ENCODE measurements at places on chromosomes 6 and 20.

GRCh38 chr6:167937301-167937700, 60.2 kb upstream of the KIF25 start:
- no peak for DNase-seq

- DNase-seq, result no peak
These were observed 1.5 kb downstream of the ROMO1 start for GRCh38 chr20:35700625-35701148.

- DNase-seq, result no peak
These were observed 2.0 kb downstream of the QRSL1 start for GRCh38 chr6:106631346-106631745.

GRCh38 chr6:1485678-1486077, 96.3 kb downstream of the FOXF2 start:
- no peak for DNase-seq

DNA sequence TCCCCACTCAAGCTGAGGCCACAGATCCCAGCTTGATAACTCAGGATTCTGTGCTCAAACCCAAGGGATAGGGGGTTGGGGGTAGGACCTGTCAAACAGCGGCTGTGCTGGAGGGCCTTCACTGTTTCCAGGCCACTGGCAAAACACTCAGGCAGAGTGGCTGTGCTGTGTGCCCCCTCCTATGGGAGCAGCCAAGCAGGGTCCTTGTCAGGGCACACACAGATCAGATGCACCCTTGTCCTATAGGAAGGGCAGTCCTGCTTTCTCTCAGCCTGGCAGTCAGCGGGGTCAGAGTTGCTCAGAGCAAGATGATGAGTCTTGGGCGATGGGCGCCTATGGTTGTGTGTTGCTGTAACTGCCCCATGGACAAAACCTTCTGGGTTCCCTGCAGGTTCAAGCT, 554.8 kb downstream of the TBC1D32 start:
- no peak for DNase-seq

GRCh38 chr6:27553123-27553904, 80.4 kb upstream of the ZNF184 start:
- DNase-seq, result no peak

DNA sequence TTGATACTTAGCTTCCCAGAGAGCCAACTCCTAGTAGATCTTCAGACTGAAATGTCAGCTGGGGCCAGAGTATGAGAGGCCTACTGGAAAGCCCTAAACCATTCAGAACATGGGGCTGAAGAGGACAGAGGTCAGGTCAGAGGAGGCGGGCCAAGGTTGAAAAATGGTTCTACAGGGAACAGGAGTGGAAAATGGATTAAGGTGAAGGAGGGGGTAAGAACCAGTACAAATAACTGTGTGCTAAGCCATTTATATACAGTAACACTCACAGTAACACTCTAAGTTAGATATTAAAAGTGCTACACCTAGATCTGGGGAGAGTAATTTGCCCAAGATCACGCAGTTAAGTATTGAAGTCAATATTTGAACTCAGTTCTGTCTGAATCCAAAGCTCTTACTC, 313.2 kb upstream of the MAP3K7 start:
- no peak for DNase-seq

GRCh38 chr6:56709650-56710049, 67.0 kb upstream of the DST start:
- no peak for DNase-seq

DNA sequence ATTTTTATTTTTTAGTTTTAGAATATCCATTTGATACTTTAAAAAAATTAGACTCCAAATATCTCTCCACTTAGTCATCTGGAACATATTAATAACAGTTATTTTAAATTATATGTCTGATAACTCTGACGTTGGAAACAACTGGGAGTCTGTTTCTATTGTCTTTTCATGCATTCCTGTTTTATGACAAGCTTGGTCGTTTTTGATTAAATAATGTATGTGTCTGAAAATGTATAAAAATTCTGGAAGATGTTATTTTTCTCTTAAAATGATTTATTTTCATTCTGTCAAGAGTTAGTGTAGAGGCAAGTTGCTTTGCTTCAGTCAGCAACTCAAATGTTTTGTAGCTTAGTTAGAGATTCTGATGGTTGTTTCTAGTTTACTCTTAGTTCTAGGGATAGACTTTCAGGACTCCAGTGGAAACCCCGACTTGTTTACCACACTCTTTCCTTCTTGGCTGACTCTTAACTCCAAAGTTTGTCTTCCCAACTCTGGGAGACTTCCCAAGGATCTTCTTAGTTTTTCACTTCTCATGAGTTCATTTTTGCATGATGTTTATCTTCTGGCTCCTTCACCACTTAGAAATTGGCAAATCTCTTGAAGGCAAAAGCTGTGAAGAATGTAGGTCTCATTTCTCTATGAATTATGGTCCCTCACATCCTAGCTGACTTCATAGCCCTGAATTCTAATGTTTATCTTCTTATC, 190.9 kb downstream of the LAMA2 start:
- DNase-seq, result no peak

GRCh38 chr6:109962271-109962670, 15.8 kb upstream of the GPR6 start:
- DNase-seq, result no peak

DNA sequence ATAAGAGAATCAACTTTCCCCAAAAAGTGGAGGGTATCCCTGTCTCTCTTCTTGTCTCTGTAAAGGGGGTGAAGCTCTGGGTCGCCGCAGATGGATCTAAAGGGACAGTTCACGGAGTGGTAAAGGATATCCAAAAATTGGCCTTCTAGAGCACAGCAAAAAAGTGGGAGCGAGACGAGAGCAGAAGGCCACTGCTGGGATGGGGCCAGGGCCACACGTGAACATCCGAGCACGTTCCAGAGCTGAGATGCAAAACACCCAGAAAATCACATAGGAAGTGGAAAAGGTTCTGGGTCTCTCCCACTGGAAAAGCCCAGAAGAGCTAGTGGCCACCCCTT, 837 bp downstream of the TRAM2 start:
- no peak for DNase-seq

DNA sequence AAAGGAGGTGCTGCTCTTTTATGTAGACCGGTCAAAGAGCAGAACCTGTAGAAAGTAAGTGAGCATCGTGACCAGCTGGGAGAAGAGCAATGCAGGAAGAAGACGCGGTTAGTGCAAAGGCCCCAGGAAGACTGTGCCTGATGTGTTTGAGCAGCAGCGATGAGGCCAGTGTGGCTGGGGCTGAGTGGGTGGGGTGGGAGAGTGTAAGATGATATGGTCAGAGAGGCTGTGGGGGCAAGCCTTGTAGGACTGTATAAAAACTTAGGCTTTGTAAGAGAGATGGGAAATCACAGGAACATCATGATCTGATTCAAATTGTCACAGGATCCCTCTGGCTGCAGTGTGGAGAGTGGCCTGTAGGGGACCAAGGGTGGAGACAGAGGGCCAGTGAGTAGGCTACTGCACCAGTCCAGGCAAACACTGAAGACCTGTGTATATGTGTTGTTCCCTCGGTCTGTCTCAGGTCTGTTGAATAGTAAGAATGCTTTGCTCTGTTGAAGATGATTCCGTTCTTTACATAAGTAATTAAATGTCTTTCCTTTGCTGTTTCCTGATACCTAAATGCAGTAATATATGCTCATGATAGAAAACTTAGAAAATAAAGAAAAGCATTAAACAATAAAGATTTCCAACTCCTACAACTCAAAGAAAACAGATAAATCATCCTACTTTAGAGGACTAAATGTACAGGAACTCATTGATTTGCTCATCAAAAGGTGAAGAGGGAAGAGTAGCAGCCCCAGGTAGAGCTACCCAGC, 23.6 kb upstream of the WFDC2 start:
- no peak for DNase-seq

DNA sequence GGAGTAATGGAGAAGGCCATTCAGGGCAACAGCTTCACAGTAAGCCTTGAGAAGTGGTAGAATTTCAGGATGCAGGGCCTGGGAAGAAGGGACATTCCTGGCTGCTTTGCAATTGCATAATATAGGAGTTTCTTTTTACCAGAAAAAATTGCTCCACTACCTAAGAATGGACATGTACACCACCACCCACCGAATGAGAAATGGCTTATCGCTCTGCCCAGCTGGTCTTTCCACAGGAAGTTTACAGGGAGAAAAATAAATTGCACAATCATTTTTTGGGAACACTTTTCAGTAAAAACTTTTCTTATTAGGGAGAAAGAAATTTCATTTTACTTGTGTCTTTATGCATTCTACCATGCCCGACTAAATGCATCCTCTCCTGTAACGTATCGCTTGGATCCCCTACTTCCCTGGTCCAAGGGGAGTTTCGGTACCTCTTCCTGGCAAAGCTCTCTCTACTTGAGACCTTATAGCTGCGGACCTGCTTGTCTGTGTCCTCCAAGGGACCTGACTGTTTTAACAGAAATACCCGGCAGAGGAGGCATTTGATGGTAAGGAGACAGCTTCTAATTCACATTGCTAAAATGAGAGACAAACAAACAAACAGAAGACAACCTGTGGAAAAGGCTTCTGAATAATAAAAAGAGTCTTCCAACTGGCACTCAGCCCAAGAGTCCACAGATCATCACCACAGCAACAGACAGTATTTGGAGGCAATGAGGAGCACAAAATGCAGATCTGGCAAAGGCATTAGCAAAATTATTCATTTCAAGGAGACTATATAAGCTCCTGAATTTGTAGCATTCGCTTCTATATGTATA, 54.2 kb downstream of the MAP3K5 start:
- no peak for DNase-seq

GRCh38 chr6:33705955-33706725, 5.4 kb downstream of the UQCC2 start:
- no peak for DNase-seq

DNA sequence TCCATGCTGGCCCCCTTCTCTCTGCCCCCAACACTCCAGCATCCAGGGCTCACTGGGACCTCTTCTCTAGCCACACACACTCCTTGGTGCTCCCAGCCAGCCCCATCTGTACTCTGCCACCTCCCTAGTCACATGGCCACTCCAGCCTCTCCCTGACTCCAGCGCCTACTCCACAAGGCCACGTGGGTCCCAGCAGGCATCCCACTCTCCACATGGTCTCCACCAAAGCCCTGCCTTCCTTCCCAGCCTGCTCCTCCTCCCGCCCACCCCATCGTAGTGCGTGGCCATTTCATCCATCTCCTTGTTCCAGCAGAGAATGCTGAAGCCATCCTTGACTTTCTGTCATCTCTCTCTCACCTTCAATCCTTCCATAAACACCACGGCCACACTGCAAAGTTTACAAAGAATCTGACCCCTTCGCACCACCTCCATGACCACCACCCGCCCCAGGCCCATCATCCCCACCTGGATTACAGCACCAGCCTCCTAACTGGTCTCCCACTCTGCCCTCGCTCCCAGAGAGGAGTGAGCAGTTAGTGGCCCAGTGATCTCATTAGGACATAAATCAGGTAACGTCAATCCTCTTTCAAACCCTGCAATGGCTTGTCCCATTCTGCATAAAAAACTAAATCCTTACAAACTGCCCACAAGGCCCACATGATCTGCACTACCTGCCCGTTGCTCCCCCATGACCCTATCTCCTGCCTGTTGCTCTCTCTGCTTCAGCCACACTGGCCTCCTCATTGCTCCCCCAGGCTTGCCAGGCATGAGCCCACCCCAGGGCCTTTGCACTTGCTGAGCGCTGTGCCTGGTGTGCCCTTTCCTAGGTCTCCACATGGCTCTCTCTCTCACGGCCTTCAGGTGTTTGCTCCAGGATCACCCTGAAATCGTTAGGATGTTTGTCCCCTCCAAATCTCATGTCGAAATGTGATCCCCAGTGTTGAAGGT, 96.2 kb downstream of the GRM4 start:
- no peak for DNase-seq

- peak; percentile 14 for DNase-seq
These were observed 17.3 kb downstream of the TAF4 start for GRCh38 chr20:62048346-62048761.

- peak; percentile 19 for DNase-seq
These were observed 84.6 kb downstream of the DLL1 start for GRCh38 chr6:170206317-170206621.

- no peak for DNase-seq
These were observed 96.3 kb downstream of the FHL5 start for GRCh38 chr6:96659084-96659845.

All from Peyer's patch (tissue), 4 donors.